ENCODE measurements at places on chromosomes 5 and 9. TPM values are rescaled to one million over a fixed set of nuclear protein-coding genes. Genes with fewer than 3 reads are reported as not detected.

The TPM2 gene
- total RNA-seq: 544 TPM

The NDST1 gene
- total RNA-seq: 142 TPM

The CDH9 gene
- total RNA-seq: 0.10 TPM

The MAP1B gene
- 82.3 TPM for total RNA-seq

The LCN6 gene
- not detected for total RNA-seq

The HIGD2A gene
- total RNA-seq: 162 TPM

The FOXD4L4 gene
- 0.10 TPM for total RNA-seq

The ANXA2R gene
- 6.2 TPM for total RNA-seq

The STPG3 gene
- total RNA-seq: 0.26 TPM

The RANBP6 gene
- 3.9 TPM for total RNA-seq

The C5orf34 gene
- total RNA-seq: 6.3 TPM

The IL9 gene
- total RNA-seq: not detected

The LMX1B gene
- 2.6 TPM for total RNA-seq

The QRFP gene
- not detected for total RNA-seq

The ST8SIA4 gene
- total RNA-seq: 0.41 TPM

The PELO gene
- total RNA-seq: 12.4 TPM

The ZNF354B gene
- 33.0 TPM for total RNA-seq

The PCDHGA12 gene
- total RNA-seq: 0.21 TPM

The NFX1 gene
- 38.1 TPM for total RNA-seq

The PRR16 gene
- not detected for total RNA-seq

The PCDHA9 gene
- 0.21 TPM for total RNA-seq

The RECK gene
- 13.2 TPM for total RNA-seq

The CYSTM1 gene
- 126 TPM for total RNA-seq

The IRX1 gene
- not detected for total RNA-seq

The CDC42SE2 gene
- total RNA-seq: 46.1 TPM

The F2RL1 gene
- total RNA-seq: 65.9 TPM

The OR1Q1 gene
- not detected for total RNA-seq

Data from Panc1 (cell line).